ENCODE measurements at places on chromosomes 11 and 22.

- DNase-seq, result no peak
Measured at GRCh38 chr11:65419772-65420481, 2.7 kb upstream of the NEAT1 start.

GRCh38 chr22:42176255-42176915 is 45.8 kb upstream of the CYP2D6 start:
- no peak for DNase-seq

DNA sequence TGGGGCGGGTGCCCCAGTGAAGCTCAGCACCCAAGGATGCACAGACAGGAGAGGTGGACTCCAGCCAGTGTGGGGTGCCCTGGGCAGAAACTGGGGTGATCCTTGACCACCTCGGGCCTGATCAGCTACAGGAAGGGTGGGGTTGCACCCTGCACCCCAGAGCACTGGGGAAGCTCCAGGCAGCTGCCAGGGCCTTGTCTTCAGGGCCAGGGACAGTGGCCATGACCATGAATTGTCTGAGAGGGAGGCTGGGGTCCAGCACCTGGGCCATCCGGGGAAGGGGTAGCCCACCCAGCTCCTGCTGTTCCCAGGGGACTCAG is 17.6 kb downstream of the IL17REL start:
- no peak for DNase-seq

GRCh38 chr22:45544588-45545170 is 42.0 kb downstream of the FBLN1 start:
- no peak for DNase-seq

DNA sequence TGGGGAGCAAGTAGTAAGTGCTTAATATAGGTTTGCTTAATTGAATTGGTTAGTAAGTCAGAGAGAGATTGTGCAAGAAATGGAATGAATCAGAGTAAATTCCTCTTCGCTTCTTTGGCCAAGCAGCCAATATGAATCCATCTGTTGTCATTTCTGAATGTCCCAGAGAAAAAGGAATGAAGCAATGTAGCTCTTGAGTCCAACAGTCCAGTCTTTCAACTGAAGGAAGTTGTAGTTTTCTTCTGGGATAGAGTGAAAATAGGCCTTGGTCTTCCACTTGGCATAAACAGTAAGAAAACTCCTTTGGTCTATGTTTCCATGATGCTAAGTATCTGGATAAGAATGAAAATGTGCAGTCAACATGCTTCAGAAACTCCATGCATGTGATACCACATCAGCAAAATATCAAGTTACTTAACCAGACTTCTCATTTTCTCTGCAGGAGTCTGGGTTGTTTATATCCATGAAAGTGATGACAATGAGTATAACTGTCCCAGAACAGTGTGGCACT is 1.8 kb upstream of the FIBIN start:
- DNase-seq, result no peak

Measured in activated CD8-positive, alpha-beta memory T cell treated with anti-CD3 and anti-CD28 coated beads for 48 hours (primary cell).